ENCODE measurements at places on chromosomes 7 and 10. TPM values are rescaled to one million over a fixed set of nuclear protein-coding genes. Genes with fewer than 3 reads are reported as not detected.

Gene SEMA3E
- 24.0 TPM for total RNA-seq

Gene OPALIN
- not detected for total RNA-seq

Gene BMPER
- 6.8 TPM for total RNA-seq

Gene CPXM2
- total RNA-seq = 23.6 TPM

Gene AMPH
- total RNA-seq = 2.1 TPM

Gene C10orf53
- total RNA-seq = not detected

Measured in ureter (tissue), 1 donor.